ENCODE measurements at places on chromosomes 4 and X.

DNA sequence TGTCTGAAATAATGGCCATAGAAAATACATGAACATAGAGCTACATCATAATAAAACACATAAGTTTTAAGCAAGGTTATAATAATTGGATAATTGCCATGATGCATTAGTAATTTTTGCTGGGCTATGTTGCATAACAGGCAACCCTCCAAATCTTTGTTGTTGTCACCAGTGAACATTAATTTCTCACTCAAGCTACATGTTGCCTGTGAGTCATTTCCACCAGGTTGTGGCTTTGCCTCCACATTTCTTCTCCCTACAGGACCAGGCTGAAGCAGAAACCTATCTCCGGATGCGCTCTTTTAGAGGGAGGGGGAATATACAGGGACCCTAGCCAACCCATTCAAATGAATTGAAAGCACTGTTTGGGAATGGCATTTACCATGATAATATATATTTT, 347.7 kb downstream of the GABRG1 start:
- DNase-seq = no peak

DNA sequence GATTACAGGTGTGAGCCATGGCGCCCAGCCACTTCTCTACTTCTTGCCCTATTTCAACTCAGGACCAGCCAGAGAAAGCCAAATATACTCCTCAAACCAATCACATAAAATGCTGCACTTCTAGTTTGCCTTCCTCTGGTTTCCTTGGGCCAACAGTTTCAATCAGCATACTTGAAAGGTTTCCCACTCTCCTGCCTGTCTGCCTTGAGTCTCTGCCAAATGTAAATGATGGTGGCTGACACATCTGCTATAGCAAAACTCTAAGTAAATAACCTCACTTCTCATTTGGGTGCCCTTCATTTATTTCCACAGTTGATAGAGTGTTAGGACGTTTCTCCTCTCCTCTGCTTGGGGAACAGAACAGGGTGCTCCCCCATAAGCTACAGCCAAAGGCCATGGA, 36.4 kb upstream of the PPA2 start:
- no peak for DNase-seq

- DNase-seq = peak; percentile 79
Observed at GRCh38 chrX:41275661-41276609, 58.0 kb upstream of the DDX3X start.

- DNase-seq = no peak
Observed at GRCh38 chr4:830601-831482, 4.9 kb upstream of the CPLX1 start.

DNA sequence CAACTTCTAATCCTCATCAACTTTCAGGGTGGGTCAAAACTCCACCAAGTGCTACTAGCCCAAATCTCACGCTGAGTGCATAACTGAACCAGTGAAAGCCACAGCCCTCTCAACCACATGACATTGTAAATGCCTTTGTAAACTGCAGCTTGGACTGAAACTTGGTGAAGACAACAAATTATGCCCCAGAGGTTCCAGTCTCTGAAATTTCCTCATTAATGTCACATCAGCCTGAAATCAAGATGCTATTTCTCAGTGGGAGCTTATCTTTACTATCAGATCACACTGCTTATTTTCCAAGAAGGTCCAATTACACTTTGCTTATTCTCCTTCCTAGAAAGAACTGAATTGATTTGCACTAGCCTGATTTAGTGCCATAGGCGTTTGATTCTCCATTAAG, 46.6 kb downstream of the SOWAHB start:
- DNase-seq = no peak

- no peak for DNase-seq
Observed at GRCh38 chr4:8674311-8674885, 81.8 kb downstream of the CPZ start.

DNA sequence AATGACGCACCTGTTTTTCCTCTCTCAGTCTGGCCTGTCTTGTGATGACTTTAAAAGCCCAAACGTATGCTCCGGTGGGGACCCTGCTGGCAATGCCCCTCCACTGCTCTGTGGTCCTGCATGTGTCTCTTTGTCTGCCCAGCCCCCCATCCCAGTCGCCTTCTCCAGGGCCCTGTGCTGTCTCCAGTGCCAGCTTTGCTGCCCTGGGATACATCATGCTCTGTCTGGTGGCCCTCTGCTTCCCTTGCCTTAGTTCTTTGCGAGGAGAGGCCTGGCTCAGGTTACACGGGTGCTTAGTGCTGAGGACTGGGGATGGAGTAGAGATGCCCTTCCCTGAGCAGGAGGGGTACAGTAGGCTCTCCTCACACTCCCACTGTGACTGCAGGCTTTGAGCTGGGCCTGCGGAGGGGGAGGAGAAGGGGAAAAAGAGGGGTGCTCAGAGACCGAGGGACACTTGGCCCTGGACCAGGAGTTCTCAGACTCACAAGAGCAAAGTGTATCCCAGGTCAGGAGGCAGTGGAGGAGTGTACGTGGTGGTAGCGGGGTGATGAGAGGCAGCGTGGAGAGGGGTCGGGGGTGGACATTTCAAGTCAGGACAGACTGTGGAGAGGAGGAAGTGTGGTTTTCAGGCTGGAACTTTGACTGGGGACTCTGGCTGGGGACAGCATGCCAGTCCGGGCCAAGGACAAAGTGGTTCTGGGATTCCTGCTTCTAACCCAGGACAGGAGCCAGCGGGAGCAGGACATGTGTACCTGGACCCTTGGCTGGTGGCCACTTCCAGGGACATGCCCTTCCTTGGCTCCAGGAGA, 2.8 kb downstream of the APLN start:
- DNase-seq = no peak

- DNase-seq = no peak
Observed at GRCh38 chr4:173367946-173368345, 2.8 kb upstream of the SAP30 start.

DNA sequence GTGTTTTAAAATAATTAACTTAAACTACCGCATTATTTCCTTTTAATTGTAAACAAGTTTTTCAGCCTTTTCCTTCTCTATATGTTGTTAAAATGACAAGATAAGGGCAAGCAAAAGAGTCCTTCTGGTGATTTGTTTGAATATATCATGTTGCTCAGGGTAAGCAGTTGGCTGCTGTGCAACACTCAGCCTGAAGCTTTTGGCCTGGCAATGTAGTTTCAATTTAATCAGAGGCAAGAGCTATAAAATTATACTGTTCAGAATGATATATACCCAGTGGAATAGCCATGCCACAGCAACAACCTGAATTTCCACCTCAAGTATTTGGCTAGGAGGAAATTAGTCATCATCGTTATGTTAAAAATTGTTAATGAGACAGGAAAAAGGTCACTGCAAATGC, 53.4 kb downstream of the GRXCR1 start:
- DNase-seq = no peak

DNA sequence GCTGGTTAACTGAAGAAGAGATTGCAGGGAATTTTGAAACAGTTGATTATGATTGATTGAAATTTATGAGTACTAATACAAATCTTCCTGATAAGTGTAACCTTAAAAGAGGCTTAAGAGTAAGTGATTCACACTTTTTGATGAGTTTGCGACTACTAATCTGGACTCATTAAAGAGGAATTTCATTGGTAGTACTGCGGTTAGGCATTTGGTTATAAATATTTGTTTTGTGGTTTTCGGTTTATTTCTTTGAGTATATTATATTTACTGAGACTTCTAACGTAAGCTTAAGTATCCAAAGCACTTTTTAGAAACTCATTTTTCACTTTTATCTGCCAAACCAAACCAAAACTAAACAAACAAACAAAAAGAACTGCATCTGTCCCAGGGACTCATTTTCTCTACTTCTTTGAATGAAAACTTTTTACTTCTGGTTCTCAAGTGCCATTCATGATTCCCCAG, 20.7 kb downstream of the SLIT2 start:
- DNase-seq = no peak

- no peak for DNase-seq
Observed at GRCh38 chr4:26772096-26772873, 88.4 kb upstream of the STIM2 start.

GRCh38 chr4:82268050-82268825, 105.6 kb downstream of the HNRNPD start:
- DNase-seq = peak; percentile 40

DNA sequence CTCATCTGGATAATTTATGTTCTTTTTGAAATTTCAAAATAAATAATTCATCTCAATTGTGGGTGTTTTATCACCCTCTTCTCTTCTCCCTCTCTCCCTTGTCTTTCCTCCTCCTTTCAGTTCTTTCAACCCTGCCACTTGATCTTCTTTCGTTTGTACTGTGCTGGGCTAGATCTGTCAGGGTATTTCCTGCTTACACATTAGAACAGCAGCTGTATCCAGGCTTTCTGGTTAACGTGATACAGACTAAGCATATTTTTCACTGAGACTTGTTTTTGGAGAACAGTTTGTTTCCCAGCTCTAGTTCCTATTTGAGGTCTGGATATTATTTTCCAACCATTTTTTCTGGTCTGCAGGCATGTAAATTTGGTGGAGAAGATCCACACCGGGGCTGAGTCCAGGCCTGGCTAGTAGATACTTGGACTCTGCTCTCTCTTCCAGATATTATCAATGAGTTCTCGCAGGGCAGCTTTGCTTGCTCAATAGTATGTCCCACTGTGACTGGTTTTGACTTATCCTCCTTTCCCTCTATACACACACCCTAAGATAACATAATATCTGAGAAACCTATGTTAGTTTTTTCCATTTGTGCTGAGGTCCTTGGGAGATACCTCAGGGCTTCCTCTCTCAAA, 1310.7 kb upstream of the TENM3 start:
- DNase-seq = no peak

DNA sequence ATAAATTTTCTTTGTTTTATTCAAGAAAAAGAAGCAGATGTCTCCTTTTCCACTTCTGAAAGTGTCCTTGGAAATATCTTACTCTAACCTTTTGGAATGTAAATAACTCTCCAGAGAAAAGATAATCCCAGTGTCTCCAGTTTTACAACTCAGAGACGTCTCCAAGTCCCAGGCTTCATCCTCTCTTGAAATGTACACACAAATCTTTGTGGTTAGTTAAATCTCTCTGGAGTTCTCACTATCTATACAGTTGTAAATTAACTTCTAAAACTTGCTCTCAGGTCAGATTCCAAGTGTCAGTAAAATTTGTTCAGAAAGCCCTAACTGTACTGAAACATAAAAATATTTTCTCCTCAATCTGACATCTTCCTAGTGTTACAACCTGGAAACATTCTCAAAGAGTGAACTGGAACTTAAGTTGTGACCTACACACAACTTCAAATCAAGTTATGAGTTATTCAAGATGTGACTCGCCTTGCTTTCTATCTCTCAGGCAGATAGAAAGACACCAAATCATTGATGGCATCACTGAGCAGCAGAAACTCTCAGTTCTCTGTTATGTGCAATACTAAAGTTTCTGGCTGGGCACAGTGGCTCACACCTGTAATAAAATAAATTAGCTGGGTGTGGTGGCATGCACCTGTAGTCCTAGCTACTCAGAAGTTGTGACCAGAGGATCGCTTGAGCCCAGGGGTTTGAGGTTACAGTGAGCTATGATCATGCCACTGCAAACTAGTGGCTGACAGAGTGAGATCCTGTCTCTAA, 284.2 kb downstream of the RCHY1 start:
- DNase-seq = no peak

DNA sequence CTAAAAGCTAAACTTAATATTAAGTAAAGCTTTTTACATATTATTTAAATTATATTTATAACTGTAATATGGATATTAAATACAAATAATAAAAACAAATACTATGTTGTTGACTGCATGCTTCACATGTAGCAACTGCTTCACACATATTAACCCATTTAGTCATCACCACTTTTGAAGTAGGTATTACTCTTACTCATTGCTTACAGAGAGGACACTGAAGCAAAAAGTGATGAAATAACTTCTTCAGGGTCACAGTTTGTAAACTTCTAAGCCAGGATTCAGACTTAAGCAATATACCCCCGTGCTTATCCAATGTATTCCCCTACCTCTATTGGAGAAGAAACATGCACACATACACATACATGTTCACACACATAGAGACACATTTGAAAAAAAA, 166.6 kb downstream of the DKK2 start:
- no peak for DNase-seq

DNA sequence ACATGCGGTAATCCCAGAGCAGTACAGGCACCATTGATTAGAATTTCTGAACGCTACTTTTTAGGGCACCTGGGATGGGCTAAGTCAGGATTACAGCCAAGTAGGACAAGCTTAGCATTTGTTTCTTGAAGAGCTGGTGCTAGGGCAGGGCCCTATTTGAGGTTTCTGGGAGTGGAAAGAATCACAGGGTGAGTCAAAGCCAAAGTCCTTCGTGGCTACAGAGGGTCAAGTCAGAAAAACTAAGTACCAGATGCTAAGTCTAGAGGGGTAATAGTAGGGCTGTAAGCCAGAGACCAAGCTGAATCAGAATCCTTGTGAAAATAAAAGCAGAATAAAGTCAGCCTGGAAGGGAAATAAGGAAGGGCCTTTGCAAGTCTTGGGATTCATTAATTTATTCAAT, 448.6 kb downstream of the ZIC3 start:
- DNase-seq = no peak

GRCh38 chrX:105822138-105823091, at the start of gene NRK:
Gene NRK (plus strand): TSS chrX:105822539. CDS start chrX:105822846, 307 bp downstream.
- no peak for DNase-seq

GRCh38 chr4:90245837-90246236, 118.6 kb downstream of the CCSER1 start:
- no peak for DNase-seq

DNA sequence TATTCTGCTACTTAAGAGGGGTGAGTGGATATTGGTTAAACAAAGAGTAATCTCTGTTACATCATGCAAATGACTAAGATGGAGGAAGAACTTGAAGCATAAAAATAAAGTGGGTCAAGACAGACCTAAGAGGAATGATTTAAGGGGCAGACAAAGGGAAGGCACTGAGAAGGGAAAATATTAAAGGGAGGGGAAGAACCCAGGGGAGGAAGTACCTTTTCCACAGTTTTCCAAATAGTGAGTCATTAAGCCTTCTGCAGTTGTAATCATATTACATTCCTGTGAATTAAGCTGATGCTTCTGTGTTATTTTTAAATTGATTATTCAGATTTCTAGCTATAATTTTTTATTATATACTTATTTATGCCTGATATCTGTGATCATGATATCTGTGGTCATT, 253.3 kb downstream of the CENPC start:
- DNase-seq = no peak

DNA sequence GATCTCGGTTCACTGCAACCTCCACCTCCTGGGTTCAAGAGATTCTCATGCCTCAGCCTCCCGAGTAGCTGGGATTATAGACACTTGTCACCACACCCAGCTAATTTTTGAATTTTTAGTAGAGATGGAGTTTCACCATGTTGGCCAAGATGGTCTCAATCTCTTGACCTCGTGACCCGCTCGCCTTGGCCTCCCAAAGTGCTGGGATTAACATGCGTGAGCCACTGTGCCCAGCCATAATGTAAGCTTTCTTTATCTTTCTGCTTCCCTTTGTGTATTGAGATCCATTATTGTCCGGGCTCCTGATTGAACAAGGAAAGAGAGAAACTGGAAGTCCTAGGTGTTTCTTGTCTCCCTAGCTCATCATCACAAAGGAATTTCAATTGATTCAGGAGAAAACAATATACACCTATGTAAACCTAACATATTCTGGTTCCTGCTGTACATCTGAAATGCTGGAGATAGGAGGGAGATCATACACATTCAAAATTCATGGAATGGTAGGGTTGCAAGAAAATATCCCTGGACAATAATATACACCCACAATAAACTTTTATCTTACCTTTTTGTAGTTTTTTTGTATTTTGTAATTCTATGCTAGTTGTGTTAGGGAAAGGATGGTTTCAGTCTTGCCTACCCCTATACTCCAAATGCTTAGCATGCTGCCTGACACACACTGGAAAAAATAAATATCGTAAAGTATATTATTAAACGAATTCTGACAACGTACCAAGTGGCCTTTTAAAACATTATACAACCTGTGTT, 194.4 kb upstream of the HS3ST1 start:
- DNase-seq = no peak

- DNase-seq = no peak
Observed at GRCh38 chr4:70179811-70180210, 15.7 kb upstream of the ODAM start.
